ENCODE measurements at places on chromosomes 16 and 17.

DNA sequence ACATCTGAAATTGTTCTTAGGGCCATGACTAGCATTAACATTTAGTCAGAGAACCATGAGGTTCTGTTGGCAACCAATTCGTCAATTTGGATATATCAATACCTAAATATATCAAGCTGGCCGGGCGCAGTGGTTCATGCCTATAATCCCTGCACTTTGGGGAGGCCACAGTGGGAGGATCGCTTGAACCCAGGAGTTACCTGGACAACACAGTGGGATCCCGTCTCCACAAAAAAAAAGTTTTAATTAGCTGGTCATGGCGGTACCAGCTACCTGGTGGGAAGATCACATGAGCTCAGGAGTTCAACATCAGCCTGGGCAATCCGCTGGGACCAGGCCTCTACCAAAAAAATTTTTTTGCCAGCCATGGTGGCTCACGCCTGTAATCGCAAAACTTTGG, 8.4 kb downstream of the YWHAE start:
- no peak for DNase-seq

GRCh38 chr16:70634861-70635260, 11.5 kb upstream of the IL34 start:
- no peak for DNase-seq

DNA sequence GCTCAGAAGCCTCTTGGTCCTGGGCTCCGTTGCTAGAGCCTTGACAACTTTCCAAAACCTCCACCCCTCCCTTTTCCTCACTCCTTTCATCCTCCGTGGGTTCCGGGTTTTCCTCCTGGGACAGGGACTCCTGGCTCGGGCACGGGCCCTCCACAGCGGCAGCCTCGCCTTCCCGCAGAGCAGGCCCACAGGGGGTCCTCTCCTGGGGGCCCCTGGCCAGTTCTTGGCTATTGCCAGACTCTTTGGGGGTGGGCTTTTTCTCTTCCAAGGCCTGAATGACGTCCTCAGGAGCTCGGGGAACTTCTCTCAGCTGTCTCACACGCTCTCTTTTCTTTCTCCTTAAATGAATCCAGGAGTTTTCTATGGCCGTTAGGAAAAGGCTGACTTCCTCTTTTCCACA, 19.3 kb upstream of the MNT start:
- no peak for DNase-seq

- DNase-seq = peak; percentile 80
Measured at GRCh38 chr17:41697122-41697962, 8.7 kb downstream of the EIF1 start.

DNA sequence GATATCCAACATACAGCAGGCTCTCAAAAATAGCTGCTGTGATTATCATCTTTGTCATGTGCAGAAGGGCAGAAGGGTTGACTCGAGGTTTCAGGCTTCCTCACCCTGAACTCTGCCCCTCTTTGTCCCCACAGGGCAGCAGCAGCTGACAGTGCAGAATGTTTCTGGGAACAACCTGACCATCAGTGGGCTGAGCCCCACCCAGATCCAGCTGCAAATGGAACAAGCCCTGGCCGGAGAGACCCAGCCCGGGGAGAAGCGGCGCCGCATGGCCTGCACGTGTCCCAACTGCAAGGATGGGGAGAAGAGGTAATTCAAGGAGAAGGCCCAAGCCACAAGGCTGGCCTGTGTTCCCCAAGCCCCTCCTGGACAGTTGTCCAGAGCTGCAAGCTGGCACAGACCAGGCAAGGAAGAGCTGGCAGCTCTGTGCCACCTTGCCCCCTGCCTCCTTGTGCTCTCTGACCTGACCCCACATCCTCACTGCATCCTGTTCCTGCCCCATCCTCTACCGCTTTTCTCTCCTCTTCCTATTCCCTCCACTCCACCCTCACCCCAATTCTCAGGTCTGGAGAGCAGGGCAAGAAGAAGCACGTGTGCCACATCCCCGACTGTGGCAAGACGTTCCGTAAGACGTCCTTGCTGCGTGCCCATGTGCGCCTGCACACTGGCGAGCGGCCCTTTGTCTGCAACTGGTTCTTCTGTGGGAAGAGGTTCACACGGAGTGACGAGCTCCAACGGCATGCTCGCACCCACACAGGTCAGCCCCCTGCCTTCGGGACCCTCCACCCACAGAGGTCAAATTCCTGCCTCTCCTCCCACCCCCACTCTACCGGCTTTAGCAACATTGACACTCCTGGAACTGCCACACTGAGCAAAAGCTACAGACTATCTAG, 16.3 kb upstream of the PNPO start:
- no peak for DNase-seq

DNA sequence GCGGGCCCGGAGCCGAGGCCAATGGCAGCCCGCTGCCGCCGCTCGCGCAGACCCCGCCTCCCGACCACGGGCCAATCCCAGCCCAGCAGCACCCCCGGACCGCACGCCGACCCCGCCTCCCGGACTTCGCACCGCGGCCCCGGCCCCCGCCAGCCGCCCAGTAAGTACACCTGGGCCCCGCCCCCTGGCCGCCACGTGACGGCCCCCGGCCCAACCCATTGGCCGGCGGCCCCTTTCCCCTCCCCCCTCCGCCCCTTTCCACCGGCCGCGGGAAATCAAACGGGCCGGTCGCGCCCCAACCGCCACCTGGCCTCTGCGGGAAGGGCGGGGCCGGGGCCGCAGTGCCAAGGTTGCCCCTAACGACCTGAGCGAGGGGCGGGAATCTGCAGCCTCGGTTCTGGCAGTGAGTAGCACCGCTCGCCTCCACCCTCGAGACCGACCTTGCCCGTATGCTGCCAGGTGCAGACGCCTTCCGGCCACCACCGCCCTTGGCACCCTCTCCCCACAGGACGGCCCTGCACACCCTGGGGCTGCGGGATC, at the start of gene YBX2:
TSS of gene YBX2 (minus strand) at position 26 of the 540 bp plus-strand sequence. CDS start 139 bp downstream, outside the sequence.
- DNase-seq = peak; percentile 23

- DNase-seq = no peak
Measured at GRCh38 chr17:39628655-39629493, 2.1 kb downstream of the PPP1R1B start.

DNA sequence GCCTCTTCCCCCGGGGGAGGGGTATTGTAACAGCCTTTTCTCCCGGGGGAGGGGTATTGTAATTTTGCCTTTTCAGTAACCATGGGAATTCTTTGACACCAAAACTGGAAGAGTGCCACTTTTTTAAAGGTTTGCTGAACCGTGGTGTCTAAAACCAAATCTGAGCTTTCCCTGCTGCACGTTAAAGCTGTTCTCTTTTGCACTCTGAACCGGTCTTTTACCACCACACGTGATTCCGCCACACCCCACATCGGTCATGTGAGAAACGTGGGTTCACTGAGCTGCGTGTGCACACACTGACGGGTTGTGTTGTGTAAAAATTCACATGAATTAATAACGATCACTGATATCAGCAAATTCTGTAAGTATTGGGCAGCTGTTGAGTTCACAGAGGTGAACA, 9.2 kb upstream of the ACSF3 start:
- DNase-seq = no peak

GRCh38 chr16:27642756-27643155, 92.8 kb downstream of the KATNIP start:
- DNase-seq = peak; percentile 7

- no peak for DNase-seq
Measured at GRCh38 chr16:66891797-66892196, 11.5 kb downstream of the PDP2 start.

DNA sequence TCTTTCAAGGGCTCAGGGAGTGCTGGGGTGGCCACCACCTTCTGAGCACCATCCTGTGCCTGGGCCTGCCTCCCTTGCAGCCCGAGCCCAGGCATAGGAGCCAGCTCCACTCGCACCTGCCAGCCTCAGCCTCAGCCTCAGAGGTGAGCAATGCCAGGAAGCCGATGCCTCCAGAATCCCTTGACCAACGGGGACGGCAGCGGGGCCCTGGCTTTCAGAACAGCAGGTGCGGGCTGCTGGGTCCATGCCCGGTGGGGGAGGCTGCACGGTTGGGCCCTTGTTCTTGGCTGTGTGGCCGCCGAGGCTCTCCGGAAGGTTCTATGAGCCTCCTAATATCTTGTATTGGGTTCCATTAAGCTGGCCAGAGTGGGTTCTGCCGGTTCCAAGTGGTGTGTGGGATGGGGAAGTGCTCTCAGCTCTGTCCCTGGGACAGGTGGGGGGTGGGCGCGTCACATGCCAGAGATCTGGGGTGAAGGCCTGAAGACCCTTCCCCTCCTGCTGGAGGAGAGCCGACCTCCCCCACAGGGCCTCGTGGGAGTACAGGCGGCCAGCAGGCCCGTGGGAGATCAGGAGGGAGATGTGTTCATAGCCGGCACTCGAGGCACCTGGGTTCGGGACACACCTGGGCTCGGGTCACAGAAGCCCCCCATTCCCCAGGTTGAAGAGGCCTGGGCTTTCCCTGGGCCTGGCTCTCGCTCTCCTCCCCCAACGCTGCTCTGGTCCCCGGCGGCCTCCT, 27.0 kb downstream of the NPTX1 start:
- DNase-seq = no peak

DNA sequence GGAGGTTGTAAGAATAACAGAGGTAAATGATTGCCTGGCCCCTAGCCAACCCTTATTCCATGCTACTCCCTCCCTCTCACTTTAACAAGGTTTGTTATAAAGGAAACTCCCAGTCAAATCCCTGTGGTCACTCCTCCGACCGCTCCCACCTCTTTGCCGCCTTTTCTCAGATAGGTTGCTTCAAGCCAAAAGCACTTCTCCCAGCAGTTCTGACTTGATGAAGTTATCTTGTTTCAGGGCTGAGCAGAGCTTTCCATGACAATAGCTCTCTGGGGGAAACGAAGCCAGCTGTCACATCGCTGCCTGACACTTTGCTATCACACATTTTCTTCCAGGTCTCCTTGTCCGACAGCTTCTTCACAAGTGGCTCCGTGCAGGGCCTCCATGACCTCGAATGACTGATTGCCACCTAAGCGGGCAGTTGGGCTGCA, 278.6 kb downstream of the HAPSTR1 start:
- no peak for DNase-seq

GRCh38 chr16:556474-557173, 3.6 kb upstream of the PRR35 start:
- no peak for DNase-seq

DNA sequence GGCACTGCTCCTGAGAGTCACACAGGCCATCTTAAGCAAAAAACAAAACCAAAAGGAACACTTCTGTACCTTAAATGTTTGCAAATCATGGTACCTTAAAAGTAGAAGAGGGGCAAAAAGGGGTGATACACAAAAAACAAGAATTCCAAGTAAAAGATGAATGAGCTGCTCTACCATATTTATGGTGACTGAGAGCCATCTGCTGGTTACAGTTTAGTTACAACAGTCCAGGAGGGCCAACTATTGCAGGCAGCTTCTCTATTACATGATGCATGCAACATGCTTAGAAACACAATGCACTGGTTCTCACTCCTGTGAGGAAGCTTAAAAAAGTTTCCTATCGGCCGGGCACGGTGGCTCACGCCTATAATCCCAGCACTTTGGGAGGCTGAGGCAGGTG, 53.5 kb downstream of the STX8 start:
- peak; percentile 36 for DNase-seq

DNA sequence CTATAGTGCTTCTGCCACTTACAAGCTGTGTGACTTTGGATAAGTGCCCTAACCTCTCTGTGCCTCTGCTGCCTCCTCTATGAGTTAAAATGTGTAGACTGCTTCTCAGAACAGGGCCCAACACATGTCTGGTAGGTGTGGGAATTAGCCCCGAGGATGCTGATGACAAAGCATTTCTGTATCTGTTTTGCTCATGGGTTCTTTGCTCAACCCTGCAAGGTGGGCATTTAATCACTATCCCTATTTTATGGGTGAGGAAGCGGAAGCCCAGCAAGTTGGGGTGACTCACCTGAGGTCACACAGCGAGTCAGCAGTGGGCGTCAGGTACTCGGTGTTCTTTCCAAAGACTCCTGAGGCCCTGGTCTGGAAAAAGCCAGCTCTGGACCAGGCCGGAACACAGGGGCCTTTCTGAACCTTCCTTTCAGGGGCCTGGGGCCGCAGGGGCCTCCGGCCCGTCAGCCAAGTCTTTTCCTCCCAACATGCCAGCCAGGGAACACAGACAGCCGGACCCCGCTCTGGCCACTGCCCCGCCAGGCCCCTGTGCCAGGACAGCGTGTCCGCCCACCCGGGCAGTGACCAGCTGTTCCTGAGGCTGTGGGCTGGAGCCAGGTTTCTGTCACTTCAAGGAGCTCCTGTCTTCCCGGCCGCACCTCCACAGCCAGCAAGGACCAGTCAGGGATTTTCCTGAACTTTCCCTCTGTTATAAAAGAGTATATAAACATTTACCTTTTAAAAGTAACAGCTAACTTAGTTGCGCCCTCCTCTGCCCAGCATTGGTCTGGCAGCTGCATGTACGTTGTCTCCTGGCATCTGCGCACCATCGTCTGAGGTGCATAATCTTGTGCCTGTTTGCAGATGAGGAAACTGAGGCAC, 62.5 kb downstream of the SREBF1 start:
- DNase-seq = no peak

DNA sequence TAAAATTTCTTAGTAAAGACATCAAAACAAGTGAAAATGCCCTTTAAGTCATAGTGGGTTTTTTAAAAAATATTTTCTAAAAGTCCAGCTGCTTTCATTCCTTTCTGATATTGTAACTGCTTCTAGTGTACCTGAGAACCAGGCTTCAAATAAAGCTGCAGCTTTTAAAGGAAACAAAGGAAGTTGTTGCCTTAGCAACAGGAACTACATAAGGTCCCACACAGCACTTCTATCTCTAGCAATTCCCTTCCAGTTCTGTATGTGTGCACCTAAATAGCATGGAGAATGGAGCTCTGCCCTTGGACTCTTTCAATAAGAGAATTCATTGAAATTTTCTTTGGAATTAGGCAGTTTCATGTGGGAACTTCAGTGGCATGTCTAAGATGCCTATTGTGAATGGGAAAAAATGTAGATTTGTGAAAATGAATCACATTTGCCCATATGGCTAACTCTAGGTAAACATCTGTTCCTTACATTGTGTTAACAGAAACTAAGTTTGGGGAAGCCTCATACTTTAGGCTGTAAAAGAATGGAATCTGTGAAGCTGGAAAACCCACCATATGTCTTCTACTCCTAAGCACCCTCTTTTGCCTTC, 206.4 kb downstream of the KIF2B start:
- DNase-seq = no peak

DNA sequence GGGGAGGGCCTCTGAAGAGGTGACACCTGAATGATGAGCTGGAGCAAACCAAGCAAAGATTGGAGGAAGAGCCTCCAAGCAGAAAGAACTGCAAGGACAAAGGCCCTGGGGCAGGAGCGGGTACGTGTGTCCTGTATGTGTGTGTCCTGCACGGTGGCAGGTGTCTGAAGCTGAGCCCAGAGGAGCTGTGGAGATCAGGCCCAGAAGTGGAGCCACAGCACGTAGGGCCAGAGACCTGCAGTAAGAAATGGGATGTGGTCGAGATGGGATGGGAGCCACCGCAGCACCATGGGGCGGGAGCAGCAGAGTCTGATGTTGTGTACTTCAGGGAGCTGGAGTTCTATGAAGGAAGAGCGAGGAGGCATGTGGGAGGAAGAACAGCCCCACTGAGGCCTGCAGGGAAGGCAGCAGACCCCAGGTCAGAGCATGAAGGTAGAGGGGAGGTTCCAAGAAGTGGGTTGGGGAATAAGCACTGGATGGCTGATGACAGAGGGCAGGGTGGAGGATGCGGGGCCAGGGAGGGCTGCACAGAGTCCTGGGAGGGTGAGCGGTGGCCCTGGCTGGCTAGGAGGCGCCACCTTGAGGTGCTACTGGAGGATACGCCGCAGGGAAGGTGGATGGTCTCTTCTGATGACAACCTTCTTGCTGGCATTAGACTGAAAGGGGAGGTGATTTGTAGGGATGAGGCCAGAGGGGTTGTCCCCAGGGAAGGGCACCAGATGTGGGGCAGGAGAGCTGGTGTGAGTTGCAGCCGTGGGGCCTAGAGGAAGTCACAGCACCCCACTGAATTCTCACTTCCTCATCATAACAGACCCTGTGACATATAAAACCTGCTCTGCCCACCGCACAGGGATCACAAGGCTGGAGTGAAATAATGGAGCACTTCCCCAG, 10.6 kb upstream of the CETP start:
- DNase-seq = peak; percentile 99

Measured in MV-4-11 (cell line).